Putamen (tissue), 1 donor: ENCODE measurements at places on chromosomes 5 and 9.

- DNase-seq = no peak
These were observed 388.9 kb upstream of the ACTBL2 start for GRCh38 chr5:57871496-57871895.

- DNase-seq = peak; percentile 56
These were observed 341.3 kb downstream of the RASEF start for GRCh38 chr9:82721593-82721992.

DNA sequence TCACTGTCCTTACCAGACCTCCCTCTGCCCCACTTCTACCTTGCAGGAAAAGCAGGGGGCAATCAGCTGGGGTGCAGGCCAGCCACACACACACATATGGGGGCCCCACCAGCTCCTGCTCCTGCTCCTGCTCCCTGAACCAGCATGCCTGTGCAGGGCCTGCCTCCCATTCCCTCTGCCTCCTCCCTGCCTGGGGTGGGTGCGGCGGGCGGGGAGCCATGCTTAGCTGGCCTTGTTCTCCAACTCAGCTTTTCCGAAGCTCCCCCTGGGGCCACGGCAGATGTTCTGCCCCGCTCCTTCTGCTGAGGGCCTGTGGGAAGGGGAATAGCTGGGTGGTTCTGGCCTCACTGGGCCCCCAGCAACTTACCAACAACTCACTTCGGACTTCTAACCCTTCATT lies 89.8 kb downstream of the ZNF354C start:
- no peak for DNase-seq

DNA sequence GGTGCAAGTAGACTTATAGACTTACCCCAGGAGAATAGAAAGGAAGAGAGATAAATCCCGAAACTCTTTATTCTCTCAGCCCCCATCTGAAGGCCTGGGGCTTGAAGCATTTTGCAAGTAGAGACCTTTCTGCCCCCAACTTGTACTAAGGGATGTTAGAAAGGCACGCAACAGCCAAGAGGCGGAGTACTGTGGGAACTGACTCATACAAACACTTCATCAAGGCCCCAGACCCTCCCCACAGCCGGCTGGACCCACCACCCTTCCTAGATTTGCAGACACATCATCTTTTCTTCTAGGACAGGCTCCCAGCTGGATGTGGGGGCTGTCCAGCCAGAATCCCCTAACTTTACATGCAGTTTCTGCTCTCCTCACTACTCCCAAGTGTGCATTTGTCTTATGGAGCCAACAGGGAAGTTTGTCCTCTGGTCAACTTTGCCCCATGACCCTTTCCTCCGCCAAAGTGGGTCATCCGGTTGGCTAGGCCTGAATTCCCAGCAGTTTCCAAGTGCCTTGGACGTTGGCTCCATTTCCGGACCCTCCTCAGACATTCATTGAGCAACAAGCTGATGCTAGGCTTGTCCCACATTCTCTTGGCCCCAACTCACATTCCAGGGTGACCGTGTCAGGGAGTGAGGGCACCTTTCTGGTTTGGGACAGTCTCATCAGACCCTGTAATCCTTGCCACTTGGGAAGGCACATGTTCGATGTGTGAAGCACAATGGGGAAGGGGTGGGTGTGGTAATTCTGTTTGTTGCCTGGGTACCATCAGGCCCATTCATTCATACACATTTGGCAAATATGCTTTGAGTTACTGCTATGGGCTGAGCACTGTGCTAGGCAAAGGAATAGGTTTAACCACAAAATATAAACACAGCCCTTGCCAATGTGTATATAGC lies 64.6 kb downstream of the ABLIM3 start:
- DNase-seq = no peak

DNA sequence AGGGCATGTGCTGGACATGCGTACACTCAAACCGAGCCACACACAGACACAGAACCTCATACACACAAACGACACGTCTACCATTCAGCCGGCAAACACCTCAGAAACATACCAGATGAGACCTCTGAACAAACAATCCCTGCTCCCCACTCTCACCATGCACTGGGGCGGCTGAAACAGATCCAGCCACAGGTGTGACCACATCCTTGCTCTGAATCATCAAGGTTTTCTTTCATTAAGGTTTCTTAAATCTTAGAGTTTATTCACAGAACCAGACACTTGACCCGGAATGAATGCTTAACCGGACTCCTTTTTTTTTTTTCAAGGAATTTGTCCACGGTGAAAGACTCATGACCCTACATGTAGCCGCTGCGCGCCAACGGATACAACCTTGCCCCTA lies 26.2 kb downstream of the TERT start:
- DNase-seq = no peak

GRCh38 chr9:97811533-97812246 lies 41.3 kb upstream of the FOXE1 start:
- no peak for DNase-seq

DNA sequence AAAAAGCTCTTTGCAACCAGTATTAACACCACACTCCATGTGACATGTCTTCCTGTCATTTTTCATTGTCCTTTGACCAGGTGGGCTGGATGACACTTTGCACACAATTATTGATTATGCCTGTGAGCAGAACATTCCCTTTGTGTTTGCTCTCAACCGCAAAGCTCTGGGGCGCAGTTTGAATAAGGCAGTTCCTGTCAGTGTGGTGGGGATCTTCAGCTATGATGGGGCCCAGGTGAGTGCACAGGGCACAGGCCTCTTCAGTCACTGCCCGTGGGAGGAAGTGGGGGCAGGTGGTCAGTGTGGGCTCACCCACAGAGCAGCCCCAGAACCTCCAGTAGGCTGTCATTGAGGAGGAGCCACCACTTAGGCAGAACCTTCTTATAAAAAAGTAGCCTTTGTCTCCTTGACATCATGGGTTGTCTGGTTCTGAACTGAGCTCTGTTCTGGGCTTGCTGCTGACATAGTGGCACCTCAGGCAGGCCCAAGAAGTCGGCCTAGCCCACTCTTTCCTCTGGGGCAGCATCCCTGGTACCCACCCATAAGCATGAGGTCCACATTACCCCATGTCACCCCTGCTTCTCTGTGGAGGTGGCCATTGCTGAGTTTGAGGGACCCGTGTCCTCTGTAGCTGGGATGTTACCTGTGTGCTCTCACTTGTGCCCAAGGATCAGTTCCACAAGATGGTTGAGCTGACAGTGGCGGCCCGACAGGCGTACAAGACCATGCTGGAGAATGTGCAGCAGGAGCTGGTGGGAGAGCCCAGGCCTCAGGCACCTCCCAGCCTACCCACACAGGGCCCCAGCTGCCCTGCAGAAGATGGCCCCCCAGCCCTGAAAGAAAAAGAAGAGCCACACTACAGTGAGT lies 39.3 kb downstream of the SECISBP2 start:
- DNase-seq = no peak

GRCh38 chr5:135842737-135843136 lies 8.3 kb downstream of the SLC25A48 start:
- peak; percentile 39 for DNase-seq

DNA sequence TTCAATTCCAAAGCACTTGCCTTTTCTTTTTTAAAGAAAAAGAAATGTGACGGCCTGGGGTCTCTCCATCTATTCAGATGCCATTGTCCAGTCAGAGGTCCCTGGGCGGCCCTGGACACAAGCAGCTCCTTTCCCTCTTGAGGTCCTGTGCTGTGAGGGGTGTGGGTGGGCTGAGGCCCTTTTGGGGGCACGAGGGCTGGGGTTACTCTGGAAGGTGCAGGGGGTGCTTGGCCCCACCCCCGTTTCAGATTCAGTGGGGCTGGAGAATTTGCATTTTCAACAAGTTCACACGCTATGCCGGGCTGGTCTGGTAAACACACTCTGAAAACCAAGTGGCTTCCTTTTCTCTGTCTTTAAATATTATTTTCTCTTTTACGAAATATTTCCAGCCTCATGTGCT lies 91.4 kb upstream of the PHYKPL start:
- no peak for DNase-seq
